ENCODE measurements at places on chromosomes 1 and 21. TPM values are rescaled to one million over a fixed set of nuclear protein-coding genes. Genes with fewer than 3 reads are reported as not detected.

GRCh38 chr1:27509127-27510080, 19.4 kb upstream of the WASF2 start:
- no peak for DNase-seq

GRCh38 chr1:41571041-41571440, 86.6 kb upstream of the EDN2 start:
- no peak for DNase-seq

DNA sequence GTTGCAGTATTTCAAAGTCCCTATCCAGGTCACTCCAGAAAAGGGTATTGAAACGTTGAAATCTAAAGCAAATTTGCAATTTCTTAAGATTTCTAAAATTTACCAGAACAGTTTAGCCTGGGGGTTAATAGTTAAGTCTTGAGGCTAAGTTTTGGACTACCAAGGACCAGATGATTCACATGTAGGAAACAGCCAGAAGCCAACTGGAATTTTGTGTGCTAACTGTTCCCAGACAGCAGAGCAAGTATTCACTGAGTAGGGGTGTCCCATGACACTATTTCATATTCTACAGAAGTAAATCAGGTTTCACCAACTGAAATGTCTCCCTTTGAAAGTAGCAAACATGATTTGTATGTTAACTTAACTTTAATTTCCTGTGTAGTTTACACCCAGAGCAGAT, 11.5 kb upstream of the C1orf105 start:
- no peak for DNase-seq

- no peak for DNase-seq
These were observed 22.6 kb downstream of the AK4 start for GRCh38 chr1:65170511-65171142.

- no peak for DNase-seq
These were observed 1.6 kb downstream of the NPR1 start for GRCh38 chr1:153680120-153680403.

DNA sequence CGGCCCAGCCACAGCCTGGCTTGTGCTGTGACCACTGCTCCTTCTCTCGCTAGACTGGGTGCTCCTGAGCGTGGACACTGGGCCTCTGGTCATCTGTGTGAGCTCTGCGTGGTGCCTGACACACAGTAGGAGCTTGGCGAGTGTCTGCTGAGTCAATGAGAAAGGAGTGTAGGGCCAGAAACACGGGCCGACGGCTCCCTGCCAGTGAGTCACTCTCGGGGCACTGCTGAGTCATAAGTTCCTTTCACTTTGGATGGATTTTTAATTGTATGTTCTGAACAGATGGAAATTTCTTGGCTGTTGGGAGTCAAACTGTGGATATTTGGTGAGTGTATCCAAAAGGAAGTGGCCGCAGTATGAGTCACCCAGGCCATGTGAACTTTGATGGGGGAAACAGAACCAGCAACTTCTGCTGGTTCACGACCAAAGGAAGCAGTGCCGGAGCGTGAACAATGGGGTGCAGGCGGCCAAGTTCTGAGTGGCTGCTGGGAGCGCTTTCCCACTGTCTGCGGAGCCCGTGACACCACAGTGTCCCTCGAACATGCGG, 41.0 kb upstream of the COL18A1 start:
- DNase-seq: peak; percentile 68

GRCh38 chr1:61754545-61754944, 12.3 kb downstream of the PATJ start:
- no peak for DNase-seq

- no peak for DNase-seq
These were observed 1.0 kb upstream of the TMEM61 start for GRCh38 chr1:54979327-54979891.

The CYP4A22 gene
- not detected for total RNA-seq

The OR2T2 gene
- total RNA-seq: not detected

The OR14K1 gene
- not detected for total RNA-seq

The COG2 gene
- 27.6 TPM for total RNA-seq

The MAP3K6 gene
- 8.3 TPM for total RNA-seq

Measured in activated CD8-positive, alpha-beta T cell treated with anti-CD3 and anti-CD28 coated beads for 36 hours (primary cell).